ENCODE measurements at places on chromosomes 12 and 14. TPM values are rescaled to one million over a fixed set of nuclear protein-coding genes. Genes with fewer than 3 reads are reported as not detected.

DNA sequence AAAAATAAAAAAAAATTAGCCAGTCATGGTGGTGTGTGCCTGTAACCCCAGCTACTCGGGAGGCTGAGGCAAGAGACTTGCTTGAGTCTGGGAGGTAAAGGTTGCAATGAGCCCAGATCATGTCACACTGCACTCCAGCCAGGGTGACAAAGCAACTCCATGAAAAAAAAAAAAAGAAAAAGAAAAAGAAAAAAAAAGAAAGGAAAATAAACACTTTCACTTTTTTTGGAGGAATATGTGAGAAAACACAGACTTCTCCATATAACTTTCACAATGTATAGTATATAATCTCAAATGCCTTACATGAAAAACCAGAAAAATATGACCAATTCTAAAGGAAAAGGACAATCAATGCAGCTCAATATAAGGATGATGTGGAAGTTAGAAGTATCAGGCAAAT is 8.9 kb downstream of the CLECL1 start:
- DNase-seq: no peak

GRCh38 chr14:22622255-22622654 is 21.9 kb downstream of the OR6J1 start:
- no peak for DNase-seq

DNA sequence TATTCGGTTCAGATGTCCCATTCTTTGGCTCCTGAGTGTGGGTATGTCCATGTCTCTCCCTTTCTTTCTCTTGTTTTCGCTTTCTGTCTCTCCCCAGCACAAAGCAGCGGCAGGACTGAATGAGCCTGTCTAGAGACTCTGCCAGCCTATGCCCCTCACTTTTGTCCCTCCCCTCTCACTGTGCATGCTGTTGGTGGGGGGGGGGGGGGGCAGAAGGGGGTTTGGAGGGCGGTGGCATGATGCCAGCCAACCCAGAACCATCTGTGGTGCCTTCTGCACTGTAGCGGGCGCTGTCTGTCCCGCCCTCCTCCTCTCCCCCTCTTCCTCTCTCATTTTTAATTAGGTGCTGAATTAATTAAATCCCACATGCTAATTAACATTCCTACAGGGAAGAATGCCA is 17.7 kb downstream of the NGDN start:
- no peak for DNase-seq

DNA sequence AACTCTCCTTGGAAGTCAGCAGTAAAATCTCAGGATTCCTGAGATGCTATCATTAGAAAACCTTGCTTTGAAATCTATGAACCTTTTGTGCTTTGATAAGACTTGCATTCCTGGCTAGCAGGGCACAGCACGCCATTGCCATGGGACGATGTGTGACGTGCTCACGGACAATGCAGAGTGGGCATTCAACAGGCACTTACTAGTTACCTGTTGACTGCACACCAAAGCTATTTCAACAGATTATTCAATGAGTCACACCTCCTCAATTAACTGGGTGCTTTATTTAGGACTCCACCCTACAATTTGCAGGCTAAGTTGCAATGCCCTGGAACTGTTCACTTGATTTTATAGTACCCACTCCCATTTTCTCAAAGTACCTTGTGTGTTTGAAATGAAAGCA is 11.3 kb downstream of the NOS1 start:
- no peak for DNase-seq

- no peak for DNase-seq
These were observed 77.9 kb downstream of the BCL11B start for GRCh38 chr14:99194136-99194535.

DNA sequence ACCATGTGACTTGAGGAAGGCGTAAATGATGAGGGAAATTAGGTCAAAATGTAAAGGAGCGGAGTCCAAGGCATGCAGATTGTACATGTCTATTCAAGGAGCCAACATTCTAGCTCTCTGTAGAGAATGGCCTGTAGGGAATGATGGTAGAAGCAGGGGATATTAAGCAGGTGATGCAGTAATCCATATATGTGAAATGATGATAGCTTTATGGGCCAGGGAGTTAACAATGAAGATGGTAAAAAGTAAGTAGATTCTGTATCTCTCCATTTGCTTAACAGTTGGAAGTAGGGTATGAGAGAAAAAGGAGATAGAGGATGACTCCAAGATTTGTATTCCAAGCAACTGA is 33.4 kb downstream of the ARHGAP5 start:
- DNase-seq: no peak

GRCh38 chr12:11623382-11623781 is 26.1 kb upstream of the ETV6 start:
- DNase-seq: no peak

GRCh38 chr12:38547586-38547985 is 231.0 kb downstream of the ALG10B start:
- DNase-seq: no peak

- no peak for DNase-seq
These were observed 91.9 kb downstream of the VRK1 start for GRCh38 chr14:96889091-96889490.

- no peak for DNase-seq
These were observed 14.3 kb downstream of the ISCA2 start for GRCh38 chr14:74507840-74508239.

- DNase-seq: no peak
These were observed 5.0 kb downstream of the TBX5 start for GRCh38 chr12:114400925-114401324.

DNA sequence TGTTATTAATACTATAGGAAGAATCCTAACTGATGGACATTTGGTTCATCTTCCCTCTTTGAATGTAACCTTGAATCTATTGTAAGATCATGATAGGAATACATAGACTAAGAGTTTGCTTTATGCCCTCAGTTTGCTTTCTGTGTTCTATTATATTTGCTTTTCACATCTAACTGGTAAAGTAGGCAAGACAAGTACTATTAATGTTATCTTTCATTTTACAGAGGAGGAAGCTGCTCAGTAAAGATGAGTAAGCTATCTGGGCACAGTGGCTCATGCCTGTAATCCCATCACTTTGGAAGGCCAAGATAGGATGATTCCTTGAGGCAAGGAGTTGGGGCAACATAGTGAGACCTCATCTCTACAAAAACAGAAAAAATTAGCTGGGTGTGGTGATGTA is 103.0 kb downstream of the TMTC2 start:
- no peak for DNase-seq

DNA sequence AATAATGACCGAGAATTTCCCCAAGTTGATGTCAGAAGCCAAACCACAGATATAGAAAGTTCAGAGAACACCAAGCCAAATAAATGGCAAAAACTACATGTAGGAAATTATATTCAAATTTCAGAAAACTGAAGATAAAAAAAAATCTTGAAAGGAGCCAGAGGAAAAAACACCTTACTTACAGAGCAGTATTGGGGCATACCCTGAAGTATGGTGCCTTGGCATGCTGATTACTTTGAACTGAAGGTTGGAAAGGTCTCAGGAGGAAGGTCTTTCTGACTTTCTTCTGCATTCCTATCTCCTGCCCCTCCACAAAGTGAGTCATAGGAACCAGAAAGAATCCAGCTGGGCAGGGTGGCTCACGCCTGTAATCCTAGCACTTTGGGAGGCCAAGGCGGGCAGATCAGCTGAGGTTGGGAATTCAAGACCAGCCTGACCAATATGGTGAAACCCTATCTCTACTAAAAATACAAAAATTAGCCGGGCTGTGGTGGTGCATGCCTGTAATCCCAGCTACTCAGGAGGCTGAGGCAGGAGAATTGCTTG is 8.8 kb upstream of the FGF6 start:
- no peak for DNase-seq

DNA sequence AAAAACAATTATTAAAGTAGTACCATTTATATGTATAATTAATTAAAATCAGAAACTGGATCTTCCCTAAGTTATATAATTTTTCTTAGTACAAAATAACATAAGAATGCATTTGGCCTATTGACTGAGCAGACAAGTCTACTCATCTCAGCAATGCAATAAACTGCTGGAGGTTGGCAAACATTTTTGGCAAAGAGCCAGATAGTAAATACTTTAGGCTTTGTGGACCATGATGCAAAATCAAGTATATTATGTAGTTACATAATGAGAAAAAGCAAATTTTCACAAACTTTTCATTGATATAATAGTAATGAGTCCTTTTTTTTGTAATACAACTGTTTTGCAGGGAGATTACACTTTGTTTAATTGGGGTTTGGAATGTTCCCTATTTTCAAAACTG is 30.9 kb downstream of the ERGIC2 start:
- DNase-seq: no peak

The IL26 gene
- not detected for total RNA-seq

- no peak for DNase-seq
These were observed 52.3 kb downstream of the KCNK10 start for GRCh38 chr14:88270776-88271175.

DNA sequence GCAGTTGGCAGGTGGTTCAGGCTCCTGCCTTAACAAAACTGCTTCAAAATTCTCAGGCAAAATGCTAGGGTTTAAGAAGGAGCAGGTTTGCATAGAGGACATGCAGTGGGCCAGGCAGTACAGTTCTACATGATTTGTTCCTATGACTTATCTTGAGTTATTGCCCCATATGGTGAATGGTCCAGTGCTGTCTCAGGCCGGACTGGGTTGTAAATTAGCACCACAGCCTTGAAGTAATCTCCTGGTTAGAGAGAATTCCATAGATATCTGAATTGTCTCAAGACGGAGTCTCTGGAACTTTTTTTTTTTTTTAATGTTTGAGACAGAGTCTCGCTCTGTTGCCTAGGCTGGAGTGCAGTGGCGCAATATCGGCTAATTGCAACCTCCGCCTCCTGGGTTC is 11.8 kb upstream of the PRPF39 start:
- no peak for DNase-seq

GRCh38 chr12:94732367-94732990 is 82.1 kb upstream of the TMCC3 start:
- no peak for DNase-seq

DNA sequence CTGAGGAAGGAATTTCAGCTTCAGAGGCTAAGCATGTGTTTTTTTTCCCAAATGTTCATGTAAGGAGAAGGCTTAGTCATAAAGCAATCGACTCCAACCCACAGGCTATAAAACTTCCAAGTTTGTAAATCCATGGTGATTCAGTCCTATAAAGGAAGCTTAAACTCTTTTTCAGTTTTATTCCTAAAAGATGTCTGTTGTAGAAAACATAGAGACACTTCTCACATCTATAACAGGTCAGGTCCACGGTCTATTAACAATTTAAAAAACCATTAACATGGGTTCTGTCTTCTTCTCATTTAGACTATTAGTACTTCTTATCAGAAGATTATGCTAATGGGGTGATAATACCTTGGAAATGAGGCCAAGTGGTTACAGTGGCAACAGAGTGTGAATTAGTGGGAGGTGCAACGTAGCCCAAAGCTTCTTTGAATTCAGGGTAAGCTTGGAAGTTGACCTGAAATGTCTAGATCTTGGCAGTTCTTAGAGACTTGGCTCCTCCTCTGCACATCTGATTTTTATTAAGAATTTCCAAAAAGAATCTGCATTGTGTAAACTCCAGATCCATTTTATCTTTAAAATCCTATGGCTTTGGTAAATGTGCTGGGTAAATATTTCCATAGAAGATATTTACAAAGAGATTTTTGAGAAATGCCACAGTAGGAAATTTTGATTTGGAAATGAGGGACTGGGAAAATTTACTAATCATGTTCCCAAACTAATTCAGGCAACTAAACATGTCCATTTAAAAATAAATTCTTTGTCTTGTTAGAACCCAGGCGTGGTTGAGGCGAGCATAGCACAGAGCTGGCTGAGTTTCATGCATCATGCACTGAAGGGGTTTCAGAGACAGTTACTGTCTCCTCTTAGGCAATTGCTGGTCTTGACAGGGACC is 86.4 kb downstream of the EML1 start:
- DNase-seq: no peak

DNA sequence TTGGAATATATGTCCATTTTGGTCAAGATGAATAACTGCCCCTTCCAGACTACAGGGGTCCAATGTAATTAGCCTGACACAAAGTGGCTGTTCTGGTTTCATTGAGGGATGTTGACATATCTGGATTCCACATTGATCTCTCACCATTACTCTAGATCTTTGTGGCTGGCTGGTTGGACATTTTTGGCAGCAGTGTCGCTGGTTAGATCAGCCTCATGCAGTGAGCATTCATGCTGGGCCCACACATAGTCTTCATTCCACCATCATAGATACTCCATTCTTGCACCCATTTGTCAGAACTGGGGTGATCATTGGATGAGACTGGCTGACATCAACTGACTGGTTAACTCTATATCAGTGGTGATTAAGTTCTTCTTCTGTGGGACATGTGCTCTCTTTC is 74.4 kb downstream of the MGST1 start:
- no peak for DNase-seq

The TCL1B gene
- total RNA-seq: not detected

- no peak for DNase-seq
These were observed 40.7 kb downstream of the PPFIBP1 start for GRCh38 chr12:27564612-27565213.

The MIP gene
- total RNA-seq: not detected

The OAS2 gene
- 232 TPM for total RNA-seq

DNA sequence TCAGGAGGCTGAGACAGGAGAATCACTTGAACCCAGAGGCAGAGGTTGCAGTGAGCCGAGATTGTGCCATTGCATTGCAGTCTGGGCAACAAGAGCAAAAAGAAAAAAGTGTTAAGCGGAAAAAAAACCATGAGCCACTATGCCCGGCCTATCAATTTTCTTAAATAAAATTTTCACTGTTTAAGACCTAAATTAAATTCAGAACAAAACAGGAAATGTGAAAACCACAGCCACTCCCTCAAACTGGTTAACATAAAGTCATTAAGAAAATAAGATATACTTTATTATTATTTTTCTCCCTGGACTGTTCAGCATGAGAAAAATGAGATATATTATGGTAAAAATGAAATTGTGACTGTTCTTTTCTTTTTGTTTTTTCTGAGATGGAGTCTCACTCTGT is 44.6 kb upstream of the GCH1 start:
- peak; percentile 9 for DNase-seq
